BE2C (cell line): ENCODE measurements at places on chromosomes 3 and 15.

DNA sequence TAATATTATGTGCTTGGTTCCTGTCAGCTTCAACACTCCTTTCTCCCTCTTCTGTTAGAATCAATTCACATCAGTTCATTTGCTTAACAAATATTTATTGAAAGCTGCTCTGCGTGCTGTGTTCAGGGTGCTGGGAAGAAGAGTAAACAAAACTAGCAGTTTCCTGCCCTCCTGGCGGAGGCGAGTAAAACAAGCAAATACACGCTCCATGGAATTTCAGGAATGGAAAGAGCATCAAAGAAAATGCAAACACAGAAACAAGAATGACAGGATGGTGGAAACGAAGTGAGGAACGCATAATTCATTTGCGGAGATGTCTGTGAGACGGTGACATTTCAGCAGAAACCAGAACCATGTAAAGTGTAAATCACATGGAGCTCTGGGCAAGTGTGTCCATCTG is 49.4 kb upstream of the SPTSSB start:
- no peak for DNase-seq

DNA sequence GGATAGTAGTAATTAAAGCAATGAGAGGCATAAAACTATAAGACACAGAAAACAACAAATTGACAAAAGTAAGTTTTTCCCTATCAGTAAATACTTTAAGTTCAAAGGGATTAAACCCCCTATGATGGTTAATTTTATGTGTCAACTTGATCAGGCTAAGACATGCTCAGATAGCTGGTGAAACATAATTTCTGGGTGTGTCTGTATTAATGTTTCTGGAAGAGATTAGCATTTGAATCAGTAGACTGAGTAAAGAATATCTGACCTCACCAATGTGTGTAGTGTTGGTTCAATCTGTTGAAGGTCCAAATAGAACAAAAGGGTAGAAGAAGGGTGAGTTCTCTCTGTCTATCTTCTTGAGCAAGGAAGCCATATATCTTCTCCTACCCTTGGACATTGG is 283.3 kb upstream of the GRM7 start:
- DNase-seq, result no peak

- DNase-seq, result no peak
These were observed 94.9 kb downstream of the ST6GAL1 start for GRCh38 chr3:187025254-187025655.

- no peak for DNase-seq
These were observed 73.8 kb upstream of the ZBED2 start for GRCh38 chr3:111668888-111669488.

- peak; percentile 25 for DNase-seq
These were observed 195.0 kb downstream of the ZNF621 start for GRCh38 chr3:40719660-40720287.

GRCh38 chr15:70439304-70439877 is 324.0 kb downstream of the UACA start:
- DNase-seq, result no peak

- no peak for DNase-seq
These were observed 76.3 kb downstream of the KLHL25 start for GRCh38 chr15:85718271-85718971.

- DNase-seq, result no peak
These were observed 887.4 kb upstream of the ROBO1 start for GRCh38 chr3:80655216-80655615.

DNA sequence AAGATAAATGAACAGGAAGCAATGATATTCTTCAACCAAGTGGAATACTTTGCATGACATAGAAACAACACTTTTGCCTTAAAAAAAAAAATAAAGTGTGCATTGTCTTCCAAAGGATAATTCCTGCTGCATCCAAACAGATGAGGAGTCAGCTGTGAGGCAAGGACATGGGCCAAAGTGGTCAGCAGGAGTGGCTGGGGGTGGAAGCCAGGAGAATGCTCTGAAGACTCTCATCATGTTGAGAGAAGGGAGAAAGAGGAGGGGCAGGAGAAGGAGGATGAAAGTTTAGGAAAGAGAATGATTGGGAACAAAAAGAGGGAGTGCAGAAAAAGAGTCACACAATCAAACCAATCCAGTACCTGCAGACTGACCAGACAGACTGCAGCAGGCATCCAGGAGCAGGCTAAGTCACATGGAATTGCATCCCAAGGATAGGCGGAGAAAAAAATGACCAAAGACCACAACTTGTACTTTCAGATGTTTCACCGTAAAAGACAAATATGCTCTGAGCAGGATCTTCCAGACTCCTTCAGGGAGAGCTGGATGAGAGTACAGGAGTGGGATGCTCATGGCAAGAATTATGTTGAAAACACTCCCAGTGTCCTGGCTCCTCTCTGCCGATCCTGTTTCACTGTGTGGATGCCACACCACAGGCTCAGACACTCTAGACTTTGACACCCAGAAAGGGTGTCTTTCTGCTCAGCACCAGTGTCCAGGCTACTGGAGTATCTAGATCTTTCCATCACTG is 11.9 kb downstream of the ABI3BP start:
- DNase-seq, result no peak

DNA sequence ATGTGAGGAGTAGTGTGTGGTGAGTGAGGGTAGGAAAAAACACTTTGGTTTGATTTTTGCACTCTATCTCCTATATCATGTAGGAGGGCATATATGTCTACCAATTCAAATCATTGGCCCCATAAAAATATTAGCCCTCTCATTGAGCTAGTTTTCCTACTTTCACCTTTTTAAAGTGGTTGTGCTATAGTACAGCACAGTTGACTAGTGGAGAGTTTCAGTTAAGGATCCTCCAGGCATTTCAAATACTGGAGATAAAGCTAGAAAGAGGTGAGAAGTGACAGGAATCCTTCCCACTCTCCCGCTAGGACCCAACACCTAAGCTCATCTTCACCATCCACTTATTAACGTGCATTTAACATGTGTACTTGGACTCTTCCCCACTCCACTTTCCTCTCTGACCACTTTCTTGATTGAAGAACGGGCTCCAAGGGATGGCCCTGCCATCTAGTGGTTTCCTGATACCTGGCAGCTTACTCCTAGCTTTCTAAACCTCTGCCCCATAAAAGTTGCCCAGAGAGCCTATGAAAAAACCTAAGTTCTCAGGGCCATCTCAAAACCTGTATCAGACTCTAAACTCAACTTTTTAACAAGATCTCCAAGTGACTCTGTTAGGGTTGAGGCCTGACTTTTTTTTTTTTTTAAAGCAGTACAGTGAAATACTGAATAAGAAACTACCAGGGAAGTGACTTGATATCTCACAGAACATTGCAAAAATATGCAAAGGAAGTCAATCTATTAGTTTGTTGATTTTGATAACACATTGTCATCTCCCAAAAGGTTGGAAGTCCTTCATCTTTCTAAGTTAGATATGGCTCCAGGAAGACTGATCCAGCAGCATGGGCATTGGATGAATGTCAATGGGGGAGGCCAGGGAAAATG is 17.9 kb downstream of the IL12A start:
- peak; percentile 61 for DNase-seq

DNA sequence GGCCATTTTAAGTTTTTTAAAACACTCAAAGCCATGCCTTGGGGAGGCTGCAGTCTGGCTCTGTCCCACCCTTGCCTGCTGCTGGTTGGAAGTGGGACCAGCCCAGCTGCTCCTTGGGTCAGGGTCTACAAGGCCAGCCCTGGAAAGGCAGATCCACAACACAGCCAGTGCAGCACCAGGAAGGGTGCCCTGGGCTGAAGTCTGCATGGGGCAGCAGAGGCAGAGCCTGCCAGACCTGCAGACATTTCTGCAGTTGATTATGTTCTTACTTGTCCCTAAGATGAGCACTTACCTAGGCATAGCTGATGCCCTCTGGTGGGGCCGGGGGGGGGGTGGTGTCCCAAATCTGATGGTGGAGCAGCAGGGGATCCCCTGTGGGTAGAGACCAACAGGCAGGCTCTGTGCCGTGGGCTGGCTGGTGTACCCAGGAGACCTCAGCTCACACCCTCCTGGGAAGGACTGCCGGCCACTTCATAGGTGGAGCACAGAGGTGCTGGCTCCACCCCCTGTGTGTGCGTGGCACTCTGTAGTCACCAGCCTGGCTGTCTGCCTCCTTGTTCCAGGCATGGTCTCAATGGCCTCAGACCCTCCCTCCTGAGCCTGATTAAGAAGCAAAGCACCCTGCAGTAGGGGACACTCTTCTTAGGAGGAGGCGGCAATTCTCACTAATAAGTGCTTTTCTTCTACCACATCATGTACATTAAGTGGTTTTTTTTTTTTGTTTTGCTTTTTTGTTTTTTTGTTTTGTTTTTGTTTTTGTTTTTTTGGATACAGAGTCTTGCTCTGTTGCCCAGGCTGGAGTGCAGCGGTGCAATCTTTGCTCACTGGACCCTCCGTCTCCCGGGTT is 97.4 kb upstream of the KLF13 start:
- DNase-seq, result peak; percentile 45

DNA sequence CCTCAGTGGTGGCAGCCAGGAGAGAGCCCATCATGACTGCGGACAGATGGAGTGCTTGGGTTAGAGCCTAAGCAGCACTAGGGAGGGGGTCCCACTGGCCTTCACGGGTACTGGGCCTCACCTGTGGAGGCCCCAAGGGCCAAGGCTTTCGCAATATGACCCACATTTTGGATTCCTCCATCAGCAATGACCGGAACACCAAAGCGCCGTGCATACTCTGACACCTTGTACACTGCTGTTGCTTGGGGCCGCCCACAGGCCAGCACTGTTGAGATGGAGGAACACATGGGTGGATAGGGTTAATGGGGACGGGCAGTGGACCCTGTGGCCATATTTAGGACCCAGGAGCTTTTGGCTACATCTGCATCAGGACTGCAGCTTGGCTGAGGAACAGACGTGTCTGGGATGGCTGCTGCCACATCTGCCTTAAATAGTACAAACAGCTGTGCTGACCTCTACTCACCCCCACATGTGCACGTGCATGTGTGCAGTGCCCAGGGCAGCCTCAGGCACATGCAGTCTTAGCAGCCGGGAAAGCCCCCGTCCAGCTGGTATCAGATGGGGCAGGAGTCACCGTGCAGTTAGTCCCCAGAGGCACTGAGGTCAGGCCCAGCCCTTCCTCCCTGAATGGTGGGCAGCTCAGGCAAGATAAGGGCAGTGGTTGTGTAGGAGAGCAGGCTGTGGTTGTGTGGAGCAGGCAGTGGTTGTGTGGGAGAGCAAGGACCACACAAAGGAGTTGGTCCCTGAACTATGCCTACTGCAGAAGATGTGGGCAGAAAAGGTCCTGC is 3.3 kb downstream of the NDUFAF3 start:
- no peak for DNase-seq

DNA sequence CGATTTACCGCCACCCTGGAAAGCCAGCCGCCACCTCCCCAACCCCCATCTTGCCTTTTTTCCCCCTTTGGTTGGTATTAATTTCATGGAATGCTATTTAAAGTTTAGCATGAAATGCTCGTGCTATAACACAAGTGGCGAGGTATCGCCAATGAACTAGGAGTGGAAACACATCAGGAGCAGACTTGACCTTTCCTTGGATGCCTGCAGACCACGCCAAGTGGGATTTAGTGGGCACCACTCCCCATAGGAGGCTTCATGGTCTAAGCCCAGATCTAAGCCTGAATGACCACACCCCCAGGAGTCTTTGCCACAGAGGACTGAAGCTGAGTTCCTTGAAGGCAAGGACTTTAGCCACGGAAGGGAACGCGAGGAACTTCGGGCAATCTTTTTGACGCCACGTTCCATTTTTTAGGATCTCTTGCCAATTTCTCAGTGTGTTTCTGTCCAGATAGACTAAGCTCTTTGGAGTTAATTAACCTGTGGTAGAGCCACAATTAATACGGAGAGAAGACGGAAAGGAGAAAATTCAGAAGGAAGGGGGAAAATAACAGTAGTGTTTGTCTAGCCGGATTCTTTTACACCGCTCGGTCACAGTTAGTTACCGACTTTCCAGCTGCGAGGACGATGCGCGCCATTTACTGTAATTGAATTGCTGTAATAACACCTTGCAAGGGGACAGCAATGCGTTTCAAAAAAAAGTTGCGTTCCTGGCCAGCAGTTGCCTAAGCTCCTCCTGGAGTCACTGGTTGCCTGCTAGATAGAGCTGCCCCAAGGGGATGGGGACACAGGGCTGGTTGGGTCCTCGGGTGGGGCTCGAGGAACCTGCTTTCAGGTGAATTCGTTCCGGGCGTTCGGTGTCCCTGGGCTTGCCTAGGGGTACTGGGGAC is 37.1 kb downstream of the NR2F2 start:
- DNase-seq, result no peak

- no peak for DNase-seq
These were observed 66.0 kb downstream of the DNAJB8 start for GRCh38 chr3:128400671-128401070.

DNA sequence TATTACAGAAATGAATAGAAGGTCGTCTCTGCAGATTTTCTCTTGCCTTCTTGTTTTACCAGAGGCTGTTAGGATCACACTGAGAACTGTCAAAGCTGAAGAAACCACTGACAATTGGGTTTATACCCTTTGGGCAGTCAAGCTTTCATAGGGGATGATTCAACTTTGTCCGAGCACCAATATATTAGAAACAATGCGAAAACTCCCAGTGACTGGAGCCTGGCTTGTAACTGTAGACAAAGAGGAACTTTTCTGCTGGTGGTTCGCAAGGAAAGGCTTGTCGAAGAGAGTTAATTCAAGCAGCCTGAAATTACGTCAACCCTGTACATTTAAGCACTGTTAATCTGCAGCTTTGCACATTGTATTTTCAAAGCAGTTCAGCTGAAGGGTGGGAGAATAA is 193.2 kb upstream of the ZNF385D start:
- DNase-seq, result no peak

- no peak for DNase-seq
These were observed 58.5 kb downstream of the DCUN1D1 start for GRCh38 chr3:182921665-182922355.

- no peak for DNase-seq
These were observed 10.4 kb downstream of the CFAP92 start for GRCh38 chr3:128983293-128984069.

- DNase-seq, result peak; percentile 25
These were observed 6.9 kb downstream of the NEK11 start for GRCh38 chr3:131033480-131034080.

DNA sequence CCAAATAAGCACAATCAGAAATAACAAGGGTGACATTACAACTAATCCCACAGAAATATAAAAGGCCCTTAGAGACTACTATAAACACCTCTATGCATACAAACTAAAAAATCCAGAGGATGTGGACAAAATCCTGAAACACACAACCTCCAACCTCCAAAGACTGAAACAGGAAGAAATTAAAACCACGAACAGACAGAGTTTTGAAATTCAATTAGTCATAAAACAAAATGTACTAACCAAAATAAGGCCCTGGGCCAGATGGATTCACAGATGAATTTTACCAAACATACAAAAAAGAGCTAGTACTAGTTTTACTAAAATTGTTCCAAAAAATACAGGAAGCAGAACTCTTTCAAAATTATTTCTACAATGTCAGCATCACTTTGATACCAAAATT is 1043.6 kb downstream of the DIPK2A start:
- no peak for DNase-seq

GRCh38 chr3:190258634-190259033 is 63.6 kb downstream of the CLDN1 start:
- DNase-seq, result no peak

- no peak for DNase-seq
These were observed 22.2 kb downstream of the P2RY1 start for GRCh38 chr3:152857082-152857481.
